HAP-1 (cell line): ENCODE measurements at places on chromosomes 6 and 20.

DNA sequence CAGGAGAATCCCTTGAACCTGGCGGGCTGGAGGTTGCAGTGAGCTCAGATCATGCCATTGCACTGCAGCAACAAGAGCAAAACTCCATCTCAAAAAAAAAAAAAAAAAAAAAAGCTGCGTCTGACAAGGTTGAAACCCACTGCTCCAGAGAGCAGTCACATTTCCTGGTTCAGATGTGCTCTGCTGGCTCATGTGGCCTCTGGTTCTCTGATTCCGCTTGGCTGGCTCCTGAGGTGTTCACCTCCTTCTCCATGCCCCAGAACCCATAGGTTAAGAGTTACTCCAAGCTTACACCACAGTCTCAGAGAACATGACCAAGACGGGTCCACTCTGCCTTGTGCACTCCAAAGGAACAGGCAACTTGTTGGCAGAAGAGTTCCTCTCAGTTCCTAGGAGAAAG, 8.8 kb upstream of the CNR1 start:
- no peak for DNase-seq

- DNase-seq: no peak
Measured at GRCh38 chr6:142702501-142703460, 242.2 kb downstream of the HIVEP2 start.

- no peak for DNase-seq
Measured at GRCh38 chr6:118494091-118494490, 54.0 kb upstream of the PLN start.

- DNase-seq: peak; percentile 83
Measured at GRCh38 chr6:137641474-137642077, 147.4 kb upstream of the OLIG3 start.

- no peak for DNase-seq
Measured at GRCh38 chr6:163627274-163628062, 212.9 kb downstream of the QKI start.

DNA sequence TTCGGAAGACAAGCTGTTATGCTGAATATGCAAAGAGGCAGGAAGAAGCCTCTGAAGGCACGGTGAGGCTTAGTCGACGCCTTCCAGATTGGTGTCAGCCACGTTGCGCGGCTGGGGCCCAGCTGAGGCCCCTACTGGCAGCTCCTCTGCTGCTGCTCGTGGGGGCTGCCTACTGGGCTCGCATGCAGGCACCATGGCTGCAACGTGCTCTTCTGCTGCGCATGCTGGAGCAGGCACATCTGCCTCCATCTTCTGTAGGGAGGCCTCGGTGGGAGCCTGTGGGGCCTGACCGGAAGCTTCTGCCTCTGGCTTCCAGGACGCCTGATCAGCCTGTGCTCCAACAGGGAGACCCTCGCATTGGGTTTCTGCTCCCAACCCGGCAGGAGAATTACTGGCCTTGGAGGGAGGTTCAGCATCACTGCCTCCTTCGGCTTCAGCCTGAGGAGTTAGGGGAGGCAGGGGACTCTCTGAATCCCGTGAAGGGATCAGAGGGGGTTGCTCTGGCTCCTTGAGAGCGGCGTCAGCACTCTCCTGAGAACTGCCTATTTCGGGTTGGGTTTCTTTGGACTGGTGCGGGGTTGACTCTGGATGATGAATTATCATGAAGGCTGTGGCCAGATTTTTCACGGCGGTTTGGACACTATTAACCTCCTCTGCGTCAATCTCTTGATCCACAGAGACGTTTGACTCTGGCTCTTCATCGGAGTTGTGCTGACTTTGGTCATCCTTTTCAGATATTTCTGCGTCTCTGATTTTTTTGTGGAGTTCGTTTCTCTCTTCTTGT, 49.1 kb downstream of the TXLNB start:
- no peak for DNase-seq

GRCh38 chr20:39630215-39630908, 668.2 kb downstream of the DHX35 start:
- no peak for DNase-seq

DNA sequence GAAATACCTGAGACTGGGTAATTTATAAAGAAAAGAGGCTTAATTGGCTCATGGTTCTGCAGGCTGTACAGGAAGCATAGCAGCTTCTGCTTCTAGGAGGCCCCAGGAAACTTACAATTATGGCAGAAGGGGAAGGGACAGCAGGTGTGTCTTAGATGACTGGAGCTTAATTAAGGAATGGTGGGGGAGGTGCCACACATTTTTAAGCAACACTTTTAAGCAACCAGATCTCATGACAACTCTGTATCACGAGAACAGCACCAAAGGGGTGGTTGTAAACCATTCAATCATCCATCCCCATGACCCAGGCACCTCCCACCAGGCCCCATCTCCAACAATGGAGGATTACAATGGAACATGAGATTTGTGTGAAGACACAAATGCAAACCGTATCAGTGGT, 26.9 kb downstream of the FIG4 start:
- no peak for DNase-seq

DNA sequence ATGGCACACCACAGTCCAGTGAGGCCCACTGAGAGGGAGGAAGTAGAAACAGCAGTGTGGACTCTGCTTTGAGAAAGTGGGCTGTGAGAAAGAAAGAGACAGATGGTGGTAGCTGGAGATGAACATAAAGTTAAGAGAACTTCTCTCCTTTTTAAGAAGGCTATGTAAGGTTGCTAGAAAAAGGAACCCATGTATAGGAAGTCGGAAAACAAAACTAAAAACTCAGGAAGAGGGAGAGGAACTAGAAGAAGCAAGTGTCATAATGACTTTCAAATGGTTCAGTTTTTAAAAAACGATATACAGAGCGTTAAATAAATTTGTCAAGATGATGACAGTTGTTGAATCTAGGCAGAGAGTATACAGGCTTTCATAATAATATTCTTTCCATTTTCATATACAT, 25.4 kb upstream of the GMNN start:
- no peak for DNase-seq

- peak; percentile 31 for DNase-seq
Measured at GRCh38 chr6:107679457-107679856, 144.7 kb downstream of the SCML4 start.

- DNase-seq: no peak
Measured at GRCh38 chr6:80144753-80145315, 38.4 kb downstream of the BCKDHB start.

- DNase-seq: no peak
Measured at GRCh38 chr20:61314326-61315010, 62.4 kb downstream of the CDH4 start.

- no peak for DNase-seq
Measured at GRCh38 chr6:129744201-129744879, 34.4 kb upstream of the ARHGAP18 start.

DNA sequence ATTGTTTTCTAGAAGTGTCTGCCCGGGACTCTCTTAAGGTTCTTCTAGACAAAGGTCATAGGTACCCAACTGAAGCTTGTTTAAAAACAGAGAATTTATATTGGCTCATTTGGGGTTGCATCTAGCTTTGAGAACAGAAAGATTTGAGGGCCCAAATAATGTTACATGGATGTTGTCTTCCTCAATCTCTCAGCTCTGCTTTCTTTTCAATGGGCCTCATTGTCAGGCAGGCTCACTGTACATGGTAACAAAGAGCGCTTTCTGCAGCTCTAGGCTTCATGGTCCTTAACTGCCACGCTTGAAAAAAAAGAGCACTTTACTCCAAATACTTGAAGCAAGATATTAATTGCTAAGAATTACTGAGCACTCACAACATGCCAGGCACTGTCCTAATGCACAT, 22.2 kb downstream of the NHLRC1 start:
- no peak for DNase-seq

DNA sequence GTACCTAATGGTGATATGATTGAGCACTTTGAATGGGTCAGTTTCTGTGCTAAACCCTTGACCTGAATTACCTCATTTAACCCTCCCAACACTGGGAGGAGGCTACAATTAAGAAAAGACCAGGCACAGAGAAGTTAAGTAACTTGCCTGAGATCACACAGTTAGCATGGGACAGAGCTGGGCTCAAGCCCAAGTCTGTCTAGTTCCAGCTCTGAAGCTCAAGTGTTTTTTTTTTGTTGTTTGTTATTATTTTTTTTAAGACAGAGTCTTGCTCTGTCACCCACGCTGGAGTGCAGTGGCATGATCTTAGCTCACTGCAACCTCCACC, 4.0 kb downstream of the FAM83D start:
- no peak for DNase-seq

- no peak for DNase-seq
Measured at GRCh38 chr6:24919056-24919892, 16.5 kb downstream of the RIPOR2 start.

DNA sequence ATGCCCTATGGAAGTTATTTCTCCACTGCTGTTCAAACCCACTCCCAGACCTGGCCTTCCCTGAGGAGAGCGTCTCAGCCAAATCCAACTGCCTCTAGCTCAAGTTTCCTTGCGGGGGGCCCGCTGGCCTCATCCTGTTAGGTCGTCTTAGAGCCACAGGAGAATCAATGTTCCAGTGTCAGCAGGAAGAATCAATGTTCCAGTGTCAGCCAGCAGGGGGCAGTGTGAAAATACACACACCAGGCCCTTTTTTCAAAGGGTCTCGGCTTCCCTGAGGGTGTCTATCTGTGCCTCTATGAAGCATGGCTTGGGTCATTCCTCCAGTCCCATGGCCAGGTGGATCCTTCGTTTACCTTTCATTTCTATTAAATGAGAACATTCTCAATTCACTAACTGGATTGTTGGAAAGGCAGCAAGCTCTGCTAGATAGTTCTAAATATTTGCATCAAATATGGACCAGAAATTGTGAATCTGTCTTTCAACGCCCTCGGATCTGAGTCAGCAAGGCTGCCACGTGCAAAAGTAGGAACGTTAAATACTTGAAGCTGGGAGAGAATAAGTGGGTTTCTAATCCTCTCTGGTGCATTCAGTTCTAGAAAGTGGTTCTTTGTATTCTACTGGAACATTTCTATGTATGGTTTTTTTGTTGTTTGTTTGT, 19.2 kb downstream of the PRND start:
- peak; percentile 82 for DNase-seq

- DNase-seq: no peak
Measured at GRCh38 chr6:154835307-154835706, 102.1 kb downstream of the SCAF8 start.

DNA sequence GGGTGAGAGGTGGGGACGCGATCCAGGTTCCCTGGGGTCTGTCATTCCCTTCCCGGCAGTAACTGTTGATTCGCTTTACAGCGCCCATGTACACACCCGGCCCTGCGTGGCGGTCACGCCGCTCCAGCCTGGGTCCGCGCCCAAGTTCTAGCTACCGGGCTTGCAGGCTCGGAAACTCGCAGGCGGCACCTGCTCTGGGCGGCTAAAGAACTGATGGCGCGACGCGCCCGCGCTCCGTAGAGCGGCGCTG, 1.4 kb upstream of the POU3F2 start:
- no peak for DNase-seq

GRCh38 chr20:61405007-61405406, 152.9 kb downstream of the CDH4 start:
- DNase-seq: no peak

DNA sequence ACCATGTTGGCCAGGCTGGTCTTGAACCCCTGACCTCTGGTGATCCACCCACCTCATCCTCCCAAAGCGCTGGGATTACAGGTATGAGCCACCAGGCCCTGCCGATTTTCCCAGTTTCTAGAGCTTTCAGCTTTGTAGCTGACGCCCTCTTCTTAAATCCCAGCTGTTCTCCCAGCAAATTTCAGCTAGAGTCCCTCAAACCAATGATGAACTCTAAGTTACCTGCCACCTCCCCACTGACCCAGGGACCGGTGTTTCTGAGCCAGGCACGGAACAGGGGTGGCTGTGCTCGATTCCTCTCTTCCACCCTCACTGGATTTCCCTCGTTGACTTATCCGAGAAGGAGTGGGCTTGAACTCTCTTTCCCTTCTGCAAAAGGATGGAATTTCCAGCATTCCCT, 39.1 kb downstream of the SUN5 start:
- DNase-seq: no peak

- DNase-seq: no peak
Measured at GRCh38 chr6:108435391-108435790, 125.3 kb upstream of the FOXO3 start.
